GM13976 (cell line): ENCODE measurements at places on chromosomes 2 and 18.

- no peak for DNase-seq
Measured at GRCh38 chr2:167551416-167551815, 663.1 kb downstream of the XIRP2 start.

DNA sequence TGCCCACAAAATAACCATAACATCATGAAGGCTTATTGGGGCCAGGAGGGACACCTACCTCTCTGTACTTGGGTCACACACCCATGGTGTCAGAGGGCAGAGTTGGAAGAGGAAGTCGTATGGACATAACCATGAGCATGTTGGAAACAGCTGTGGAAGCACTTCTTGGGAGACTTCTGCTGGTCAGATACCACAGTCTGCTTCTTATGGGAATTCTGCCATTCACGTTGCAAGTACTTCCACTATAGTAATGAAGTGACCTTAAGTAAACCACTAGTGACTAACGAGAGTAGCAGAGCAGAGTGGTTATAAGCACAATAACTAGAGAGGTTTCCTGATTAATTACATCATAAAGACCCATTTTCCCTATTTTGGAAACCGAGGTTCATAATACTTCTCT is 61.1 kb upstream of the TFPI start:
- no peak for DNase-seq

DNA sequence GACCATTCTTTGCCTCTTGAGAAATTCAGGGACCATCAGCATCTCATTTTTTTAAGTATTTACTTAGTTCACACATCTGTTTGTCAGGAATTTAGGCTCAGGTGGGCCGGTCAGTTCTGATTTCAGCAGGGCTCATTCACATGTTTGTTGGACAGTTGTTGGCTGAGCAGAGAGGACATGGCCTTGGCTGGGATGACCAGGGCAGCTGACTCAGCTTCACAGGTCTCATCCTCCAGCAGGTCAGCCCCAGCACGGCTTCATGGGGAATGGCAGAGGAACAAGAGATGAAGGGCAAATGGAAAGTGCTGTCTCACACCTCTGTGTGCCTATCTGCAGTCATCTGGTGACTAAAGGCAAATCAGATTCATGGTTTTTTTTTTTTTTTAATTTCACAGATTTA is 136.1 kb upstream of the TMEM200C start:
- no peak for DNase-seq

- no peak for DNase-seq
Measured at GRCh38 chr2:237662671-237663093, 35.3 kb downstream of the LRRFIP1 start.
